ENCODE measurements at places on chromosomes 11 and 22.

DNA sequence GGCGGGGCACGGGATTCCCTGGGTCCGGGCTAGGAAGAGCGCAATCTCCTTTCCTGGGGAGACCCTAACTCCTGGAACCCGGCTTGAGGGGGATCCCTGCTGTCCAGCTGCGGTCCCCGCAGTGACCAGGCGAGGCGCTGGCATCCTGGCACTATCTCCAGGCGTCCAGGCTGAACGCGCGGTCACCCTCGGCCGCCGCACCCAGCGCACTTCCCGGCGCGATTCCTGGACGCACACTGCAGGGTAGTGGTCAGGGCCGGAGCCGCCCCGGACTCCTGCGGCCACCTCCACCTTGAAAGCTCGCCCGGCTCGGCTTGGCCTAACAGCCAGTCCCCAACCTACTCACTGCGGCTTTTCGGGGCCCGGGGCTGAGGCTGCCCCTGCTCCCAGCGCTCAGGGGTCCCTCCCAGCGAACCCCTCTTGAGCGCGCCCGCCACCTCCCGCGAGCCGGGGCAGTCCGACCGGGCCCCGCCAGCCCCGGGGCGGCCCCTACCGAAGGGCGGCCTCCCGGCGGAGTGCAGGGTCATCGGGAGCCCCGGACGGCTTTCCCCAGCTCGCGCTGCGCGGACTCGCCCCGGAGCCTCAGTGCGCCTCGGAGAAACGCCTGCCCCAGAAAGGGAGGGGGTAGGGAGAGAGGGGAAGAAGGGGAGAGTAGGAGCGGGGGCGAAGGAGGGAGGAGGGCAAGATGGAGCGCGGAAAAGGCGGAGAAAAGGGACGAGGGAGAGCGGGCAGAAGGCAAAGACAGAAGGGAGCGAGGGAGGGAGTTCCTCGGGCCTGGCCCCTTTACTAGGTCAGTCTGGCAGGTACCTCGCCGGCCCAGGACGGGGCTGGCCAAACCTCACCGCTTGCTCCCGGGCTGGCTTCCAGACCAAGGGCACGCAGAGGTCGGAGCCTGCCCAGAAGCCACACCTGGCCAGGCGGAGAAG, 1.0 kb downstream of the POU2AF3 start:
- no peak for DNase-seq

DNA sequence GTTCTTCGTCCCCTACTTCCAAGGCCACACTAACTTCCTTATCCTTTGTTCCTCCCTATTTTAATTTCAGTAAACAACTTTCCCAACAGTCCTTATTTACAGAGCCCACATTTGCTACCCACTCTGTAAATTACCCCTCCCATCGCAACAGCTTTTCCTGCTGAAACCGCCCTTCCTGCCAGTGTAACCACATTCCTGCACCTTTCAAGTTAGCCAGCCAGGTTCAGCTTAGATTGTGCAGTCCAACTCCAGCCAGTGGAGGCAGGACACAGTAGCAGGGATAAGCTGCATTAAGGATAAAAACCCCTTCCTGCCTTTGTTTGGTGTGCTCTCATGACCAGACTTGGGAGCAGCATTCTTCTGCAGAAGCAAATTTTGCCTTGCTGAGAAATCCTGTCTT, 768.3 kb upstream of the ARHGAP42 start:
- no peak for DNase-seq

- no peak for DNase-seq
These were observed 355.2 kb downstream of the SOX6 start for GRCh38 chr11:16001044-16001568.

DNA sequence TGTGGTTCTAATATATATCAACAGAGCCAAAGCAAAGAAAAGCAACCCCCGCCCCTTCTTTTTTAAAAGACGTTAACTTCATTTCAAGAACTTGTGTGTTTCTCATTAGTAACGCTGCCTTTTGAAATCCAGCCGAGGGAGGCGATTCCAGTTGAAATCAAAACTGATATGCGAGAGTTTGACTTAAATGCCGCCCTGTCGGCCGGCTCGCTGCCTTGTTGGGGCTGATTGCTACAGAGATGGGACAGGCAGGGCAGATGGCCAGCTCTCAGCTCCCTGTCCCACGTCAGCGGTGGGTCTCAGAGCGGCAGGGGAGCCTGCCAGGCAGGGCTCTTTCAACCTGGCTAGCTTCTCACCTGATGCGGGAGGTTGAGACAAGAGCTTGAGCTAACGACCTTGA, 51.9 kb upstream of the ALX4 start:
- no peak for DNase-seq

DNA sequence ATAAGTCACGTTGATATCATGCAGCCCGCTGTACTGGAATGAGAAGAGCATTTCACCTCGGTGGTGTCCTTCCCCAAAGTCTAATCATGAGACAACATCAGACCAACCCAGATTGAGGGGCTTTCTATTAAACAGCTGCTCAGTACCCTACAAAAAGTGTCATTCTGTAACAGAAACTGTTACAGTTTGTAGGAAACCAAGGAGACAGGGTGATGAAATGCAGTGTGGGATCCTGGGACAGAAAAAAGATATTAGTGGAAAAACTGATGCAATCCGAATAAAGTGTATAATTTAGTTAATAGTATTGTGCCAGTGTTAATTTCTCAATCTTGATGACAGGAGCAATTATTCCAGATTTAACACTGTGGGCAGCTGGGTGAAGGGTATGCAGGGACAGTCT, 128.0 kb downstream of the MICAL2 start:
- DNase-seq, result no peak

- DNase-seq, result no peak
These were observed 97.1 kb downstream of the ADAMTS15 start for GRCh38 chr11:130545449-130546072.

DNA sequence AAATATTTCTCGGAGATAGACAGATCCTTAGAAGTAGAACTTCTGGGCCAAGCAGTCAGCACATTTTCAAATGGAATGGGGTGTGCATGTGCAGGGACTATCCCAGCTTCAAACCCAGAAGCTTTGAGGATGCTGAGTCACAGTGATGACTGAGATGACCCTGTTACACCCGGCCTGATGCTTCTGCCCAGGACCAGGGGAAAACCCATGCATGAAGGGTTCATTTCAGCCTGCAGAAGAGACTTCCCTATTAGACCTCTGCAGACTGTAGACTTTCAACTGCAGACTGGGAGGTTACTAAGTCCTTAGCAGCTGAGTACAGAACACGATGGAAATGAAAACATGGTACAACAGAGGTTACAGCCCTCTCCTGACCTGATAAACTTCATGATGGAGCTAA, 3.6 kb upstream of the OR2AT4 start:
- DNase-seq, result no peak

DNA sequence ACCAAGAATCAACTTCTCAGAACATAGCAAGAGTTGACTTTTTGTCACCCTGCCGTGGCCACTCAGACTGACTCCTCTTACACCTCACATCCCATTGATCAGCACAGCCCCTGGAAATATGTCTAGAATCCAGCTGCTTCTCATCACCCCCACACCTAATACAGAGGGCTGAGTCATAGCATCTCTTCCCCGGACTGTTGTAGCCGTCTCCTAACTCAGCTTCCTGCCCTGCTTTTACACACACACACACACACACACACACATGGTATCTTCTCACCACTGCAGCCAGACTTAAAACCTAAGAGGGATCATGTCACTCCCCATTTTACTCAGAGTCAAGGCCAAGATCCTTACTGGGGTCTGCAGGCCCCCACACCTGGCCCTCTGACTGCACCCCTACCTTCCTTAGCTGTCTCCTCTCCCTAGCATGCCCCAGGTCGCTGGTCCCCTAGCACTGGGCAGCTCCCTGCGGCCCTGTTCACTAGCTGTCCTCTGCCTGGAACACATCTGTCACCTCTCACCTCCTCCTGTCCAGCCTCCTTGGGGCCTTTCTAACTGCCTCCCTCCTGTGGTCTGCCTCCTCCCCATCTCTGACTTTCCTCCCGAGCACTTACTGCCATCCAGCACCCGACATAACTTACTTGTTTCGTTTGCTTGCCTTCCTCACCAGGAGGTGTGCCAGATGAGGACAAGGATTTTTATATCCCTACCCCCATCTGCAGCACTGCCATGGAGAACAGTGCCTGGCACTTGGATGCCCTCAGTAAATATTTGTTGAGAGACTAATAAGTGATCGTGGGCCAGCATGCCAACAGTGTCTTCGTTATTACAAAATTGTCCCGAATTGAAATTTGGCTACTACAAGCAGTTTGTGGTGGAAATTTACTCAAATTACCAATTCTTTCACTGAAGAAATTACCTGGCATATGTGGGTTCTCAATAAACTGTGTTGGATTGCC, 61.9 kb downstream of the BMAL1 start:
- no peak for DNase-seq

DNA sequence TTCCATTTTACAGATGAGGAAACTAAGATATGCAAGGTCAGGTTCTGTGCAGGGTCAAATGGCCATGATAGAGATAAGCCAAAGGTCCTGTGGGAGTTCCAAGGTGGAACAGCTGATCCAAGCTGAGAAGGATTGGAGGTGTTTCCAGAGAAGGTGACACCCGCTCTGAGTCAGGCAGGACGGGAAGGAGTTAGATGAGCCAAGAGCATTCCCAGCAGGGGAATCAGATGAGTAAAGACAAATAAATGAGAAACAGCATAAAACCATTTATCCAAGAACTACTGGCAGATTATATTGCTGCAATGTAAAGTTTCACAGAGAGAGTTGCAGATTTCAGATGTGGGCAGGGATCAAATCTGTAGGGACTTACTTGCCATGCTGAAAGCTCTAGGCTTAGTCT, 18.9 kb upstream of the HEPHL1 start:
- no peak for DNase-seq

- DNase-seq, result no peak
These were observed 18.5 kb downstream of the NF2 start for GRCh38 chr22:29621761-29622526.

DNA sequence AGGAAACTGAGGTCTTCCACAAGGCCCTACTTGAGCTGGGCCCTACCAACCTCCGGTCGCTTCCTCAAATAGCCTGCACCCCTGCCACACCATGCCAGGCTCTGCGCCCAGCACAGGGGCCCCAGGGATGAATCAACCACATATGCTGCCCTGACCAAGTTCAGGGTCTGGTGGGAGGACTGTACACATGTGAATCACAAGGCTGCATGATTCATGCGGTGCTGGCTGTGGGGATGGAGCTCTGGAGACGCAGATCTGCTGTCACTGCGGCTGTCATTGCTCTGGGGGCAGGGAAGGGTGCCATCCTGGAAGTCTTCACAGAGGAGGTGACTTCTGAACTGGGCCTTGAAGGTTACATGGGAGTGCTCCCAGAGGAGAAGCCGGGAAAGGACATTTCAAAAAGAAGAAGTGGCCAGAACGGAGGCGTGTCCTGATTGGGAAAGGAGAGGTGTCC, 21.5 kb downstream of the CYTH4 start:
- no peak for DNase-seq

- DNase-seq, result peak; percentile 43
These were observed 626 bp upstream of the TBX10 start for GRCh38 chr11:67640021-67640757.

DNA sequence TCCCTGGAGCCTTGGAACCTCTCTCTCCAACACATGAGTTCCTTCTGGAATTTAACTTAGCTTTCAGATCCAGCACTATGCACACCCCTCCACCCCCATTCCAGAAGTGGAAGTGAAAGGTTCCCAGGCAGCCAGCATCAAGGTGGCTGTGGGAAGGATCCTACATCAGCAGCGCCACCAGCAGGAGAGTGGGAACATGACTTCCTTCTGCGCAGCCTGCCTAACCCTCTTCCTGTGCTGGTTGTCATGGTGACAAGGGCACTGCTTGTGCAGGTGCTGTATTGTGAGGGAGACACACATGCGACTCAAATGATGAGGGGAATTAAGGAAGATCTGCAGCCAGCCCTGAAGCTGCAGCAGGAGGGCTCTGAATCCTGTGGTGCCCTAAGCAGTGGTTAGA, 904.5 kb upstream of the API5 start:
- no peak for DNase-seq

DNA sequence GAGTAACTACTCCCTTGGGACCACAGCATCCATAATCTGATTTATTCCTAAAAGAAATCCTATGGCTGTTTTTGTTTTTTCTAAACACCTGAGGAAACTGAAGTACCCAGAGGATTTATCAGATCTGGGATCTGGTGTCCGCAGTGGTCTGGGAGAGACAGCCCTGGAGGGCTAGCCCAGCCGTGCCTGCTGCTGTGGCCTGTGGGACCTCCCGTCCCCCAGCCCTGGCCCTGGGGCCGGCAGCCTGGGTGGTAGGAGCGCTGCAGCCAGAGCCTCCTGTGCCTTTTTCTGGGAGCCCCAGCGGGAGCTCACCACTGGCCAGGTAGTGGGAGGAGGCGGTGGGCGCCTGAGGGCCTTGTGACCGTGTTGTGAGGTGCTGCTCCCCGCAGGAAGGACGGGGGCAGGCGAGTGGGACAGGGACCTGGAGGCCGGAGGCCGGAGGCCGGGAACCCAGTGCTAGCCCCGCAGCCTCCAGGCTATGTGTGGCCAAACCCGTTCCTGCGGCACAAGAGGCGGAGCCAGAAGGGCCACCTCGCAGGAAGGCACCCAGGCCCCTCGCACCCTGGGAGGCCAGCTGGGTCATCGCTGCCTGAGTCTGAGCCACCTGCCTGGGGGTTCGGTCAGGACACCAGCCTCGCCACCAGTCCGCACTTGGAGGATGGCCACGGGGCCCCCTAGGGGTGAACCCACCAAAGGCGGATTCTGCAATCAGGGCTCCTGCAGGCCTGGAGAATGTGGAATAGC, 18.2 kb upstream of the C11orf96 start:
- no peak for DNase-seq

DNA sequence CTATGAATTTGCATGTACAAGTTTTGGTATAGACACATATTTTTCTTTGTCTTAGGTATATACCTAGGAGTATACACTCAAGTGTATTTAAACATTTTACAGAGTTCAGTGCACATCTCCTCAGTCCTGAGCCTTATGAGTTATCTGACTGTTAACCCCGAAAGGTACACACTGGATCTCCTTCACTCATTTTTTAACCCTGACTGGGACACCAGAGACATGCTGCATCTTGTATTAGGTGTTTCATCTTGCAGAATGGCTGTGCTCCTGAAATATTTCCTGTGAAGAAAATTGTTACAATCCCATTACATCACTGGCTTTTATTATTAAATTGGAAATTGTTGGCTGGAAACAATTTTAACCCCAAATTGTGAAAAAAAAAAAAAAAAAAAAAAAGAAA, 15.3 kb downstream of the PARVA start:
- DNase-seq, result no peak

- DNase-seq, result no peak
These were observed 388.9 kb upstream of the ANO3 start for GRCh38 chr11:25943031-25943430.

GRCh38 chr11:14537134-14537599, 17.0 kb upstream of the PSMA1 start:
- DNase-seq, result no peak

GRCh38 chr11:99275521-99275920, 254.8 kb downstream of the CNTN5 start:
- DNase-seq, result no peak

GRCh38 chr22:30883586-30884145, 84.9 kb downstream of the MORC2 start:
- no peak for DNase-seq

DNA sequence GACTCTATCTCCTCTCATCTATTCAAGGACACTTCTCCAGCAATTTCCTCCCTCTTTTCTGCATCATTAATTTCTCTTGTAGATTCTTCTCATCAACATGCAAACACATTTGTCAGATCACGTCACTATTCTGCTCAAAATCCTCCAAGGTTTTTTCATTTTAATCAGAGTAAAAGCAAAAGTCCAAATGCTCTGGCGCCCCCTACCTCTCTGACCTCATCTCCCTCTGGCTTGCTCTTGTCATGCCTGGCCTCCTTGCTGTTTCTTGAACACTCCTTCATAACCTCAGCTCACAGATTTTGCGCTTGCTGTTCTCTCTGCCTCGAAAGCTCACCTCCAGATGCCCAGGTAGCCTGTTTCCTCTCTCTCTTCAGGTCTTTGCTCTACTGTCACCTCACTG, 22.4 kb downstream of the RTCB start:
- DNase-seq, result no peak

GRCh38 chr11:75269367-75269660, 28.7 kb downstream of the TPBGL start:
- DNase-seq, result no peak
